ENCODE measurements at places on chromosomes 3 and 15.
A peak's percentile ranks its signal among the peaks of the same experiment; 100 is the strongest.

- no peak for DNase-seq
Measured at GRCh38 chr3:65252266-65252665, 564.5 kb upstream of the ADAMTS9 start.

GRCh38 chr15:67188551-67189218 is 65.8 kb downstream of the AAGAB start:
- no peak for DNase-seq

DNA sequence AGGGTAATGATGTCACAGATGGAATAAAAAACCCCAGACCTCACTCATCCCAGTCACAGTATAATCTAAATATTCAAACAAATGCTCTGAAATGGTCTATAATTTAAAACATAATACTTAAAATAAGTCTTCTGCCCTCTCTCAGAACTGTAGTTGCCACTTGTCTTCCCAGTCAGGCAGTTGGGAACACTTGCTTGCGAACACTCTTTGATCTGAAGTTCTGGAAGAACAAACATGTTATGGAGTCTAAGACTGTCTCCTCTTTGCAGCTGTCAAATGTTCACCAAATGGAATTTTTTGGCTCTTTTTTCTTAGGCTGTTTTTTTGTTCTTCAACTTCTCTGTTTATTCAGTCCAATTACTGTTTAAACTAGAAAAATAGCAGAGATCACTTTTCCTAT is 711.1 kb upstream of the GOLIM4 start:
- DNase-seq: no peak

- no peak for DNase-seq
Measured at GRCh38 chr3:142318331-142318730, 92.9 kb upstream of the GK5 start.

DNA sequence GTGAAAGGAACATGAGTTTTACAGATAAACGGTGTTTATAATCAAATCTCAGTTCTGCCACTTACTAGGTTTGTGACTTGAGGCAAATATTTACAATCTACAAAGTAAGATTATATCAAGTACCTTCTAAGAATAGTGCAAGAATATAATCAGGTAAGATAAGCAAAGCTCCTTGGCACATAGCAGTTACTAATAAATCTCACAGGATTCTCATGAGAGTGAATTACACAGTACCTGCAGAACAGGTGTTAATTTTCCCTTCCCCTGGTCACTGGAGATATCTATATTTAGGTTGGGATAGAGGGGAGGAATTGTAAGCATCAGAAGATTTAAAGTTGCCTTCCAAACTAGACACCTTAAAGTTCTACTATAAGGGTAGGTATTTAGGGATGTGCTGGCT is 53.0 kb downstream of the UBR1 start:
- DNase-seq: no peak

DNA sequence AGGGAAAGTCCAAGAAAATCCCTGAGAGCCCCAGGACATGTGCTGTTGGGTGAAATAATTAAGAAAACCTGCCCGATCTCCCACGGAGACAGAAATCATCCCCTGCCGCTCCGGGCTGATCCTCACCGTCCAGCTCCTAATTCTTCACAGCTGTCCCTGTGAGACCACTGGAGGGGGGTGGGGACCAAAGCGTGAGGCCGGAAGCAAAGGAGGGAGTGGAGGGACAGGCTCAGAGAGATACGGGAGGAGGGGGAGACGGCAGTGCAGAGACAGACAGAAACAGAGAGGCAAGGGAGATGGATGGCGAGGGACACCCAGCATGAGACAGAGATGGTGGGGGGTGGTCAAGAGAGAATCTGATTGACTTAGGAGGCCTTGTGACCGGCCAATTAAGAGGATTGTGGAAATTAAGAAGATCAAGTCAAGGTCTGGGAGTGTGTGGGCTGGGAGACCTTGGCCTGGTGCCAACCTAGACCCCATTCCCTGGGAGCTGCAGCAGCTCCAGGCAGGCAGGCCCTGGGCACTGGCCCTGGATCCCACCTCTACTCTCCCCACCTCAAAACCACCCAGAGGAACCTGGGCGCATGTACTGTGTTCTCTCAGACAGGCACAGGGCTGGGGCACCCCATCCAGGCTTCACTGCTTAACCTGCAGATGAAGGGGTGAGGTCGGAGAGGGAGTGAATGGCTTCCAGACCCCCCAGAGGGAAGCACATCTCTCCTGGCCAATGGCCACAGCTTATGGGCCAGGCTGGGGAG is 113.2 kb upstream of the ALDH1A3 start:
- DNase-seq: no peak

GRCh38 chr3:161737171-161737570 is 240.6 kb downstream of the OTOL1 start:
- DNase-seq: no peak

GRCh38 chr15:100221471-100222348 is 120.1 kb downstream of the ADAMTS17 start:
- DNase-seq: no peak

- no peak for DNase-seq
Measured at GRCh38 chr3:85050821-85051220, 92.0 kb downstream of the CADM2 start.

GRCh38 chr15:51841406-51842040 is 12.1 kb downstream of the TMOD3 start:
- DNase-seq: peak; percentile 39

- no peak for DNase-seq
Measured at GRCh38 chr3:8854656-8855055, 85.2 kb upstream of the OXTR start.

DNA sequence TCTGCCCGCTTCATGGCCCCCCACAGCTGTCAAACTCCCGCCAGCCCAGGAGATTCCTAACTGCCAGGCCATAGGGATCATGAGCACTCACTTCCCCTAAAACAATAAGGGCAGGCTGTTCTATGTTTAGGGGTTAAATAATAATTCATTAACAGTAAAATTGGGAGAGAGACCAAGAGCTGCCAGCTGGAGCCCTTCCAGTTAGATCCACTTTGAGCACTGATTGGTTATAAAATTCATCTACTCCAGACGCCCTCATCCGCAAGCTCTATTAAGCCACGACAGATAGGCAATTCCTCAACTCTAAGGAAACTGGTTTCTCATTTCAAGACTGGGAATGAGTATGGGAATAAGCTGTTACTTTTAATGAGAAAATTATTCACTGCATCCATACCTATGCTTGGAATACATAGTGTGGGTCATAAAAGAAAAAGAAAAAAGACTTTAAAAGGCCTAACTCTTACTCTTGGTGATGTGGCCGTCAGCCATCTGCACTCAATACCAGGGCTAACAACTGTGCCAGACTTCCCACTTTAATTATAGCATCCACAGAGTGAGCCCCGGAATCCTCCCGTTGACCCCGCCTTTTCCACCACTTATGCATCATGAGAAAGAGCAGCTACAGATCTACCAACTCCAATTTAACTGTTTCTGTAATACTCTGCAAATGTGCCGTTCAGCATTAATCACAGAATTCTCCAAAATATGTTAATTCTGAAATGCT is 44.5 kb downstream of the IL17RD start:
- no peak for DNase-seq

- peak; percentile 88 for DNase-seq
Measured at GRCh38 chr3:130820976-130821375, 72.9 kb upstream of the ATP2C1 start.

GRCh38 chr3:106130384-106131198 is 261.8 kb upstream of the CBLB start:
- no peak for DNase-seq

DNA sequence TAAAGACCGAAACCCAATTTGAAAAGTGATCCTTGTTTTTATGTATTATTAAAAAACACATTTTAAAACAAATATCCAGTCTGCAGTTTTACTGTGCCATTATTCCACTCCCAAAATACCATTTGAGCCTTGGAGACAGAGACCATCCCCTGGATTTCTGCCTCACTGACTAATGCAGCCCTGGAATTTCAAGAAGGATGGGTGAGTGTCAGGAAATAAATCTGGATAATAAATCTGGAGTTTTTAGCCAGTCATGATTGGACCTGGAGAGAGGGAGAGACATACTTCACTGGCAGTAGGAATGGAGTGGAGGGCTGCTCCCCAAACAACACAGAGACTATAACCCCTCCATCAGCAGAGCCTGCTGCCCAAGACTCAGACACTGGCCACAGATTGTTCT is 123.3 kb downstream of the MYLK start:
- DNase-seq: no peak

DNA sequence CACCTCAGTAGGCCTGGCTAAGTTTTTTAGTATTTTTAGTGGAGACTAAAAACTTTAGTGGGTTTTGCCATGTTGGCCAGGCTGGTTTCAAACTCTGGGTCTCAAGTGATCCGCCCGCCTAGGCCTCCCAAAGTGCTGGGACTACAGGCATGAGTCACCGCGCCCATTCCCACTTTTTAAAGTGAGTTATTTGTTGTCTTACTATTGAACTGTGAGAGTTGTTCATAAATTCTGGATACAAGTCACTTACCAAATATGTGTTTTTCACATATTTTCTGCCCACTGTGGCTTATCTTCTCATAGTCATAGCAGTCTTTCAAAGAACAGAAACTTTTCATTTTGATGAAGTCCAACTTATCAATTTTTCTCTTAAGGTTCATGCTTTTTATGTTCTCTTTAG is 29.9 kb upstream of the SPSB4 start:
- DNase-seq: no peak

- no peak for DNase-seq
Measured at GRCh38 chr3:59824876-59825275, 775.1 kb upstream of the CFAP20DC start.

GRCh38 chr3:177231242-177231641 is 34.0 kb upstream of the TBL1XR1 start:
- DNase-seq: no peak

GRCh38 chr3:36733162-36733696 is 31.1 kb downstream of the DCLK3 start:
- no peak for DNase-seq

DNA sequence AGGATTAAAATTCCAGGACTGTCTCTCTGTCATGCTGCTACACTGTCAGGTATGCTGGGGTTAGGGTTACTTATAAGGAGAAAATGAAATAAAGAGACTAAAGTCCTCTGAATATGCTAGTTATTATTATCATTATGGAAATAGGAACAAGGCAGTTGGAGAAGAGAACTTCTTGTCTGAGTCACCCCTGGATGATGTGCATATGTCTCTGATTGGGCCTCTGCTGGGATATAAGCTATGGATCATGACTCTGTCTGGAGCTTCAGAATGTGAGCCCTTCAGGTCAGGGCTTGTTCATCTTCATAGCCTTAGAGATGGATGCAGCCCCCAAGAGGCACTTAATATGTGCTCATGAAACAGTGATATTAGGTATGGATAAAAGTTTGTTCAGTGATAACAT is 569.6 kb downstream of the EPHB1 start:
- no peak for DNase-seq

- no peak for DNase-seq
Measured at GRCh38 chr15:81768773-81769172, 277.0 kb downstream of the MEX3B start.

GRCh38 chr3:42723219-42723618 is 20.6 kb upstream of the HHATL start:
- DNase-seq: no peak

GRCh38 chr3:9194509-9195184 is 54.8 kb downstream of the SRGAP3 start:
- DNase-seq: no peak

GRCh38 chr15:68589053-68589452 is 10.3 kb downstream of the CORO2B start:
- DNase-seq: no peak

- no peak for DNase-seq
Measured at GRCh38 chr3:141544697-141545096, 57.9 kb downstream of the RASA2 start.
